Hippocampal formation (tissue), 2 donors: ENCODE measurements at places on chromosomes 6 and 20.

DNA sequence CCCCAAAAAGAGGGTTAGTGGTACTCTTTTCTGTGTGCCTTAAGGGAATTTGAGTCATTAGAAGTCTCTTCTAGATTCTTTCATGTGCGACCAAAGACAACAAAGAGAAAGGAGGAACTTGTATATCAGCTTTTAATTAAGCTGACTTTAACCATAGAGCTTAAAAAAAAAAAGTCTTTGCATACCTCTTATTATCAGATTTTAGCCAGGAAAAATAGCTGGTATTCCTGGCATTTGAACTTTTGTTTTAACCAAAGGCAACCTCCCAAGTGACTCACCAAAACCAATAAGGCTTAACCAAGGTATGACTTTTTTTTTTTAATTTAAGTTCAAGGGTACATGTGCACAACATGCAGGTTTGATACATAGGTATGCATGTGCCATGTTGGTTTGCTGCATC, 375.0 kb downstream of the CDC5L start:
- DNase-seq = no peak

DNA sequence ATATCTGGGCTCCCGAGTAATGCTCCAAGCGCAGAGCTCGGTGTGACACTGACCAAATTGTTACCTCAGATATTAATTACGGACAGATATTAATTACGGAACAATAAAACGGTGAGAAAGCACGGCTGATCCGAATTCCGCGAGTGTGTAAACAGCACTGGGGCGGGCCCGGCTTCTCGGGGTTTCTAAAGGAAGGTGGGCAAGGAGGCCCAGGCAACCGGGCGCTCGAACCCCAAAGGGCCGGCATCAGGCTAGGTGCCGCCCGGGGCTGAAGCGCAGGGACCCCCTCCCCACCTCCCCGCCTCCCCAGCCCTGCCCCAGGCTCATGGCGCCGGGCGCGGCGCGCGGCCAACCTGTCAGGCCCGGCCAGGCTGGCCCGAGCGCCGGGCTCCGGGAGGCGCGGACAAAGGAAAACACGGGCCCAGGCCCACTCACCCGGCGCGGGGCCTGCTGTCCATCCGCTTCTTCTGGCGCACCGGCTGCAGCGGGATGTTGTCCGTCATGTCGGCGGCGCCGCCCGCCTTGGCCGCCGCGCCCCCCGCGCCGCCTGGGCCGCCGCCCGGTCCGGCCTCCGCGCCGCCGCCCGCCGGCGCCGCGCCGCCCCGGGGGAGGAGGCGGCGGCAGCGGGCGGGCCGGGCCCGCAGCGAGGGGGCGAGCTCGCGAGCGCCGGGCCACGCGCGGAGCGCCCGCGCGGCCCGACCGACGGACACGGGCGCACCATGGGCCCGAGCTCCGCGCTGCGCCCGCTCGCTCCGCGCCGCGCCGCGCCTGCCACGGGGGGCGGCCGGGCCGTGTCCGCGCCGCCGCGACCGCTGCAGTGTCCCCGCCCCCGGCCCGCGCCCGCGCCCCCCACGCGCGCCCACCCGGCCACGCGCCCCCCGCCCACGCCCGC, at the start of gene ATP9A:
Gene ATP9A (minus strand): TSS at position 524 of the 892 bp plus-strand sequence. CDS start 21 bp downstream, at position 503.
- peak; percentile 37 for DNase-seq

DNA sequence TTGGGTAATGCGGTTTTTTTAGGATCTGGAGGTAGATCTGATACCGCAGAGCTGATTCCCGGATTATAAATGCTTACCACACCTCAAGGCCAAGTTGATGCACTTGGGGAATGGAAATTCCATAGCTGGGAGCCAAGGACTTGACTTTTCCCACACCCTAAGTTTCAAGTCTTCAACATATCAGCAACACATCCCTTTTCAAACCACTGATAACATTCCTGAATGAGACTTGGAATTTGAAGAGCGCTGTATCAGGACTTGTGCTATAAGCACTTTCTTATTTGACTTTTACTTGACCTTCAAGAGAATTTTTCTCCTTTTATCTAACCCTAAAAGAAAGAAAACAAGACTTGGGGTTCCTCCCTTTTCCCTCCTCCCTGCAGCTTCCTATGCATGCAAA, 90.6 kb upstream of the NAA20 start:
- no peak for DNase-seq

GRCh38 chr6:113147544-113147943, 709.6 kb upstream of the MARCKS start:
- no peak for DNase-seq

GRCh38 chr20:3646067-3646440, 17.1 kb downstream of the GFRA4 start:
- DNase-seq = no peak

DNA sequence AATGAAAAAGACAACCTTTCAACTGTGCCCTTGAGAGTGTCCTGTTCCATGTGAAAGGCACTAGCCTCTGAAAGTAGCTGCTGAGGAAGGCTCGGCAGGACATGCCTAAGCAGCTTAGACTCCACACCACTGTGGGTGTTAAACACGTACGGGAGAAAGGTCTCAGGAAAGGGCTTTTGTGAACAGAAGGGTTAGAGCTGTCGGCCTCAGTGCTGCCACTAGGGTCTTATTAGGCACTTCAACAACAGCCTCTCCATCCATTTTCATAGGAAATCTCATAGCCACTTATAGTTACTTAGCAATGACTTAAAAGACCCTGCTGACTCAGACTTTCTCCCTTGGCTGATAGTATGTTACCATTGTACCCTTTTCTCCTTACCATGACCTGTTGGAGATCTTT, 662.8 kb downstream of the TBC1D32 start:
- no peak for DNase-seq

DNA sequence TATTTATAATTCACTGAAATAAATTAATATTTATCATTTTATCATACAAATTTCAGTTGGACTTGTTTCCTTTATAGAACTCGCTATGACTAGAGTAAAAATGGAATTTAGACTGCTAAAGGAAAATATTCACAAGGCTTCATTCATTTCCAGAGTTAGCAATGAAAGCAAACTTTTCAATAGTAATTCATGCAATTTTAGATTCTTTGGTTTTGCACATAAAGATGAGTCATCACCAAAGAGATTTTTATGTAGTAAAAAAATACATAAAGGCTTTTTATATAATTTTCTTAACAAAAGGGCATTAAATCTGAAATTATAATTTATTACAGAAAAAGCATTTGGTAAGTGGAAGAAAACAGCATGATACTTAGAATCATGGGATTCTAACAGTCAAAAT, 37.2 kb upstream of the STXBP5 start:
- no peak for DNase-seq

DNA sequence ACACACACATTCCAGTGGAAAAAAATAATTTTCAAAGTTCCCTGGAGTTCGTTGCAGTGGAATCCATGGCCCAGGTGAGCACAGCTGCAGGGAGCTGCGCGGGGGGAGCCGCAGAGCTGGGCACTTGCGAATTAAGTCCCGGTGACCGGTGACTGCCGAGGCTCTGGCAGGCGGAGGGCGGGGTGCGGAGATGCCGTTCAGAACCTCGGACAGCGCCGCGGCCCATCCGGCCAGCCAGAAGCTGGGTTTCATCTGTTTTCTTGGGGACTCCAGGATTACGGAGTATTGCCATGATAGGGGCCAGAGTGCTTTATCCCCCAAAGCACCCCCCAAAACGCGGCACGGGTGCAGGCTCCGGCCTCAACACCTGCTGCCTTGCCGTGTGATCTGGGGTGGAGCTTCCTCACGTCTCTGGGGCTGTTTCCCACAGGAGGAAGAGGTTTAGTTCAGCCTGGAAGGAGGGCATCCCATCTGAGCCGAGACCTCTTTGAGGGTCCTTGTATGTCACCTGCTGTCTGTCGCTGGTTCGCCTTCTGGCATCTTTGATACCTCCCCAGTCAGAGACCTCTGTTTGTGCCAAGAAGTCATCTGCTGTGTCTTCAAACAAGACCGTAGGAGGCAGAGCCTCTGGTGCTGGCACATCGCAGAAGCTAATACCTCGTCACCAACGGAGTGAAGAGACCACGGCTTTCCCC, 99.4 kb downstream of the YTHDF1 start:
- no peak for DNase-seq

GRCh38 chr6:13648850-13649249, 33.7 kb downstream of the NOL7 start:
- DNase-seq = no peak

GRCh38 chr6:106872049-106872448, 102.5 kb downstream of the CD24 start:
- no peak for DNase-seq

GRCh38 chr6:99611148-99611547, 4.5 kb downstream of the PRDM13 start:
- DNase-seq = no peak

GRCh38 chr20:22213271-22213670, 371.1 kb downstream of the FOXA2 start:
- no peak for DNase-seq

- no peak for DNase-seq
These were observed 1.0 kb downstream of the TSHZ2 start for GRCh38 chr20:52972965-52973819.

DNA sequence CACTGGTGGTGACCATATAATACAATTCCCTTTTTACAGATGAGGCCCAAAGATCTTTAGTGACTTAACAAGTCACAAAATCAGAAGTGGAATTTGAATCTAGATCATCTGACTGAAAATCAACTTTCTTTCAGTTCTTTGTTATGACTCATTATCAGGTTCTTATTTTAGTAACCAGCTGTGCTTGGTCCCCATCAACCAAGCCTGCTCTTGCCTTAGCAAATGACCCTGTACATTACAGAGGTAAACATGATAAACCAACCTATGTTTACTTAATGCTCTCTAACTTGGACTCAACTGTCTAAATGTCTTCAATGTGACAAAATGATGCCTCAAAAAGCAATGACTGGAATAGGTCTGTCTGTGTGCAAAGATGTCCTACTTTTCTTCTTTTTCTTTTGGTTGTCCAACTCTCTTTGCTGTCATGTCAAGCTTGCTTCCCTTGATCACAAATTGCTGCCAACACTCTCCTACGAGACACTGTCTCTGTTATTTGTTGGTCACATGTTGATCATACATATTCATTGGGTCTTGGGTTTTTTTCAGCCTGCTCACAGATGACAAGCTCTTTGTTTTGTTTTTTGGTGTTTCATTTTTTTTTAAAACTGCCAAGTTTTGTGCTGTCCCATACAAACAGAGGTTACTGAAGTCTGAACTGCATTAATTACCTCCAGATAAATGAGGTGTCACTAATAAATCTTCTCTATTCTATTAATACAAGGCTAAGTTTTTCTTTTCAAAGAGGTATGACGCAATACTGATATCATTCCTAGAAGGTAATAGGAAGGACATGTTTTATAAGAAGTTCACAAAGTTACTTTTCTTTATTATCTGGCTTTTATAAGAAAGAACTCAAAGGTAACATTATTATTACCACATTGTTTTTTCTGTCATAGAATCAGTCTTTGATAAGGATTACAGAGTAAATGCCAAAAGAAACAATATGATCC, 62.2 kb upstream of the PLN start:
- DNase-seq = peak; percentile 43

DNA sequence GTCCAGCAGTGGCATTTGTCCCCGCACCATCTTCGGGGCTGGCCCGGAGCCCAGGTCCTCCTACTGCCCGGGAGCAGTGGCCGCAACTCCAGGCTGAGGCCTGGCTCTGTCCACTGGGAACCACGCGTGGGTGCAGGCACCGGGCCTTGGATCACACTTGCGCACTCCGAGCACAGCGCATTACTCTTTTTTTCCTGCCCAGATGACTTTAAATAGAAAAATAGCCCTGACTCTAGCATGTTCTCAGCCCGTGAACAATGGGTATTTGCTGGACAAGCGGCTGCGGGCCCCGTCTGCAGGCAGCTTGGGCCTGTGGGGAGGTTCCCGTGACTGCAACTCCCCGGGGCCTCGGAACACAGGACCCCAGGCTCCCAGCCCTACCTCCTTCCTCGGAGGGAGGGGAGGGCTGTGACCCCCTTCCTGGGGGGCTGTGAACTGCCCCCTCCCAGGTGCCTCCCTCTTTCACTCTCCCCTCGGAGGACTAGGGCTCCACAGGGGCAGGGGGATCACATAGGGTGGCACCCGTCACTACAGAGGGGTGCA, 162.2 kb downstream of the TBXT start:
- no peak for DNase-seq

- DNase-seq = no peak
These were observed 329.5 kb upstream of the JAG1 start for GRCh38 chr20:11003341-11003740.

GRCh38 chr6:125942672-125943527, 13.7 kb upstream of the HINT3 start:
- no peak for DNase-seq

- peak; percentile 56 for DNase-seq
These were observed at the start of gene TAPBP for GRCh38 chr6:33313709-33314514. Gene TAPBP, minus strand, starts transcription at chr6:33314078. Its CDS starts 37 bp downstream, at chr6:33314041.

DNA sequence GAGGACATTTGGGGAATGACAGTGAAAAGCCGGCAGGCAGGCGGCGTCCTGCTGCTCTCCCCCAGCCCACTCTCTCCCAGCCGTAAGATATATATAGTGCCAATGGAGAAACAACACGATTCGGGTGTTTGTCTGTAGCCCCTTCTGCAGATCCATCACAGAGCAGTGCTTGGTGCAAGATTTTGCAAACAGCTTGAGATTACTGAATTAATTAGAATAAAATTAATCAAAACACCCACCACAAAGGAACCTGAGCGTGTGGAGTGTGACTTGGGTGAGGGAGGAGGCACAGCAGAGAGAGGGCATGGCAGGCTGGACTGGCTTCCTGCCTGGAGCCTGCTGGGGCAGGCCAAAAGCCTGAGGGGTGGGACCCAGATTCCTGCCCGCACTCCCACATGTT, 28.8 kb upstream of the CCDC167 start:
- DNase-seq = no peak

GRCh38 chr6:139494376-139494990, 120.0 kb upstream of the CITED2 start:
- DNase-seq = no peak

DNA sequence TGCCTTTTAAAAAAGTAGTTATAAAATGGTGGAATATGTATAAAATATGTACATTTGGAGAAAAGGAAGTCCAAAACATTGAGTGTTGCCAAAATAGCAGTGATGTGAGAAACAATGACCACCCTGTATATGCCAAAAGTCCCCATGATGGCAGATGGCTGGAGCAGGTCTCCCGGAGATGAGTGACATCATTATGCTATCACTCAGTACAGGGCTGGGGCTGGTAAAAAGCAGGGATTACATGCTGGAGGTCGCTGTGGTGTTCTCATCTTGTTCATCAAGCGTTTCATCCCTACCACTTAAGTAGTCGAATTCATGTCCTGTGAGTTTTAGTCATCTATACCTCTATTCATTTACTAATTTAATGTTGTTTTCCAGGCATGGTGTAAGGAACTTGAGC, 315.3 kb upstream of the SLC35B3 start:
- DNase-seq = no peak

GRCh38 chr6:127950566-127951145, 49.8 kb upstream of the THEMIS start:
- DNase-seq = no peak

- no peak for DNase-seq
These were observed 12.6 kb downstream of the DYNLT1 start for GRCh38 chr6:158631678-158632537.

DNA sequence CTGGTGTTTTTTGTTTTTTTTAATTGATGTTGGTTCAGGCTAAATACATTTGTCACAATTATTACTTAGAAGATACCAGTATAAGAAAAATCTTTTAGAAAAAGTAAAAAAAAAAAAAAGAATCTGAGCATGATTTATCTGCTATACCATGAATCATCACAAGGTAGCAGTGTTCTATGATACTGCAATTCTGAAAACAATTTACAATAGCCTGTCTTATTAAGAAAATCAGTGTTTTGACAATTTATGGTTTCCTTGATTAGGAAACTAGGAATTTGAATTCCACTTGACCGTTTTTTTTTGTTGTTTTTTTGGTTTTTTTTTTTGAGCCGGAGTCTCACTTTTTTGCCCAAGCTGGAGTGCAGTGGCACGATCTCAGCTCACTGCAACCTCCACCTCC, 9.3 kb upstream of the MAK start:
- no peak for DNase-seq

GRCh38 chr6:36023996-36024795, at the start of gene SLC26A8:
Gene SLC26A8, minus strand, starts transcription at chr6:36024641. Its CDS starts 4,934 bp downstream, at chr6:36019707.
- DNase-seq = no peak
